Activated naive CD8-positive, alpha-beta T cell treated with anti-CD3 and anti-CD28 coated beads, Interleukin-2, amount 10 ng/mL, durations not matched to agents 7 days and 5 days (primary cell): ENCODE measurements at places on chromosomes 7 and 10.

- DNase-seq, result no peak
These were observed 78.8 kb downstream of the DNMBP start for GRCh38 chr10:99930731-99931550.

DNA sequence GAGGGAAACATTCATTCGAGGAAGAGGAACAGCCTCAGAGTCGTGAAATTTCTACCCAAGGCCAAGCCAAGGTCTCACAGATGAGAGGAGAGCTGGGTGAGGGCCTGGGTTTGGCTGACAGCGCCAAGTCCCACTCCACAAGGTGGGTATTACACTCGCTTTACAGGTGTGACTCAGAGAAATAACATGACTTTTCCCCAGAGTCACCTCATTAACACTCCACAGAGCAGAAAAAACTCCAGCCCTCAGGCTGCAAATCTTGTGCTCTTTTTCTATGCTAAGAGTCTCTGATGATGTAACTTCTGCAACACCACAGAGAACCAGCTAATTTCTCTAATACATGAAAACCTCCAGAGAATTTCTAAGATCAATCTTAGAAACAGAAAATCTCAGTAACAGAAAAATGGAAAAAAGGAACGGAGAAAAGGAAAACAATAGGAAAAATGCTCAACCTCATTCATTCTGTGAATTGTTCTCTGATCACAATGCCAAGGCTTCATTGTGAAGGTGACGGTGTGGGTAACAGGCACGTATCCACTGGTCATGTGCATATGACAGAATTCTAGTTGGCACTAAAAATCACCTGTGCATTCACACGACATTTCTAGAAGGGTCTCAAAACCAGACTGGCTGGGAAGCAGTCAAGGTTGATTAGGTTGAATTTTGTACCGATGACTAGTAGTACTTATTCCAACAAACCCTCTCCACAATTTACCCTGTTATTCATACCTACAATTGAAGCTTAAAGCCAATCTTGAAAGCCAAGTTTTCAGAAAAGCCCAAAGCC is 20.3 kb downstream of the YWHAG start:
- DNase-seq, result no peak

DNA sequence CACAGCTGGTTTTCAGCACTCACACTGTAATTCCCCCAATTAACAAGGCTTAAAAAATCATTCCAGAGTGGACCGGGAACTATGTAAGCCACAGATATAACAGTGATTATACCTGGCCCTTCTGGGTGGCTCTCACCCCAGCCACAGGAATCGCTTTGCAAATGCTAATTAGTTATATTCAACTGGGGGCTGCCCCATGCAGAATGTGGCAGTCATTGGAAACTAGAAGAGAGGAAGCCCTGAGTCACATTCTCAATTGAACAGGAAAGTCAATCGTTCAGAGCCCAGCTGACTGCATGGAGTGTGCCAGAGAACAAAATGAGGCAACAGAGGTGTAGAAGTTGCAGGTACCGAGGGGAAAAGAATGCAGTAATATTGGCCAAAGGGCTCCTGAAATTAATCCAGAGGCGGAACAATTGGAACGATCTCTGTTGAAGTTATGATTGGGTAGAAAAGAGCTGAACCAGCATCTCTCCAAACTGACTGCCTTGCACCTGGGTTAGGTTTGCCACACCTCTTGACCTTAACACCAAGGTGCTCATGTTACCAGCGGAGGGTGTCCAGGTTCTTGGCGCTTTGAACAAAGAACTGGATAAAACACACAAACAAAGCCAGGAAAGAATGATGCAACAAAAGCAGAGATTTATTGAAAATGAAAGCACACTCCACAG is 909.7 kb upstream of the AUTS2 start:
- no peak for DNase-seq

- no peak for DNase-seq
These were observed 1.3 kb upstream of the MUC12 start for GRCh38 chr7:100968031-100968430.

DNA sequence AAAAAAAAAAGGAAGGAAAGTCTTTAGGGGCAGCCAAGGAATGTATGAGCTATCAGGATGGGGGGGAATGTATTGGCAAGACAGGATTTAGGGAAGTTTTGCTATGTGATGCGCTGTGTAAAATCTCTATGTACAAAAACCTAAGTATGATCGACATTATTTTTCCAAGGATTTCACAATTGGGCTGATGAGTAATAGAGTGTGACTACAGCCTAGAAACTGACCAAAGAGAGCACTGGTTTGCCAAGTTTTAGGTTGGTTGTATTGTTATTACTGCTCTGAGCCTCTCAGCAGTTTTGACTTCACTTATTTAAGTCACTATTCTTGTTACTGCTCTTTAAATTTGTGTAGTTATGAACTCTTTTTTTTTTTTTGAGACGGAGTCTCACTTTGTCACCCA is 107.3 kb downstream of the NRCAM start:
- no peak for DNase-seq

- no peak for DNase-seq
These were observed 18.5 kb downstream of the CSGALNACT2 start for GRCh38 chr10:43156590-43157341.

DNA sequence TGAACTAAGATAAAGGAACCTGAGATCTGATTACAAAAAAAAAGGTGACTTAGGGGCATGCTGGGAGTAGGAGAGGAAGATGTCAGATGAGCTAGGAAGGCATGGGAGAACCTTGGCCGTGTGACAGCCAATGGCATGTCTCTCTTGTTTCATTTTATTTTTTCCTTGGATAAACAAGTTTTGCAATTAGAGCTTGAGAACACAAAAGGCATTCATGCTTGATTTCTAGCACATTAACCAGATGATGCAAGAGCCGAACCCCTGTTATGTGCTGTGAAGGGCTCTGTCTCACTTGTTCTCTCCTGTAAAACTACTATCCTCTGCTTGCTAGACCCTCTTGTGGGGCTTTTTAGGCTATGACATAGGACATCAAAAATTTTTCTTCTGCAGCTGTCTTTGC is 134.3 kb upstream of the ASAH2 start:
- no peak for DNase-seq

DNA sequence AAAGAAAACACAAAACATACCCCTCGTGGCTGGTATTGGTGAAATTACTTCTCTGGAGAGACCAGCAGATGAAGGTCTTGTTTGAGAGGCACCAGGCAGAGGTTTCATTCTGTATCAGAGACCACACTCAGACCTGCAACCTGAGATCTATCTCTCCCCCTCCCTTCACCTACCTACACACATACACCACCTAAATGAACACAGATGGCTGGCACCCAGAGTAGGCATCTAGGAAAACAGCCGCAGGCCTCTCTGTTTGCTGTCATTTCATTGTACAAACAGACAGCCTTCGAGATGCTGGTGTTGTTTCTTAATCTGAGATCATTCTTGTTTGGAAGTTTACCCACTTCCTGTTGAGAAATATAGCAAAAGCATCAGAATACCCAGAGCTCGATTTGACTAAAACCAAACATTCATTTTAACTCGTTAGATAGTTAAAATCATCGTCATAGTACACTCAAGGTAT is 173.9 kb upstream of the SLC25A13 start:
- DNase-seq, result no peak

DNA sequence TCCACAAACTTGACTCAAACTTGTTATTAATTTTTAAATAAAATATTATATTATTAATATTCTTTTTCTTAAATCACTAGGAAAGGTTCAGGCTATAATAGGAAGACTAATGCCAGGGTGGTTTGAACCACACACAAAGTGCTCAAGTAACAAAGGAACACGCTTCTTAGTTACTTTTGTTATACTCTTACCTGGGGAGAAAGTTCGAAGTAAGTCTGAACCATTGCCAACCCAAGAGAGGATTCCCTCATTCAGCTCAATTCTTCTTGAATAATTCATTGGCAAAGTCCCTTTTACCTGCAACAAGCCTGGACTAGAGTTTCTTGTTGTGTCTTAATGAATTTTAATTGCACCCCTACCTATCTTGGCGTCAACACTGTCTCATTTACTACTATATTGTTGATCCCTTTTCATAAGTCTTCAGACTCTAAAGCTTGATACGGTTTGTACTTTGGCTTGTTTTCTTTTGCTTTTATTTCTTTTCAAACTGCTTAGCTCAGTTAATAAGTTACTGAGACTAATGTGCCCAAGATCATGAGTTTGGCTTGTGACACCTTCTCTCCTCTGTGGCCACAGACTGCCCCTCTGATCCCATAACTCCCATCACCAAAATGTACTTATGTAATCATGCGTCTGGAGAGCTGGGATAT is 10.2 kb upstream of the C10orf67 start:
- no peak for DNase-seq

GRCh38 chr7:102222445-102222844 is 64.2 kb upstream of the SH2B2 start:
- DNase-seq, result no peak

- no peak for DNase-seq
These were observed 35.2 kb downstream of the PANK1 start for GRCh38 chr10:89609833-89610346.

GRCh38 chr7:134925766-134926165 is 60.5 kb upstream of the AGBL3 start:
- no peak for DNase-seq

GRCh38 chr7:70595755-70596597 is 536.0 kb upstream of the GALNT17 start:
- DNase-seq, result peak; percentile 39

GRCh38 chr10:111475720-111476119 is 398.9 kb downstream of the ADRA2A start:
- DNase-seq, result no peak

GRCh38 chr10:43206391-43207235 is 60.3 kb downstream of the RASGEF1A start:
- peak; percentile 25 for DNase-seq

DNA sequence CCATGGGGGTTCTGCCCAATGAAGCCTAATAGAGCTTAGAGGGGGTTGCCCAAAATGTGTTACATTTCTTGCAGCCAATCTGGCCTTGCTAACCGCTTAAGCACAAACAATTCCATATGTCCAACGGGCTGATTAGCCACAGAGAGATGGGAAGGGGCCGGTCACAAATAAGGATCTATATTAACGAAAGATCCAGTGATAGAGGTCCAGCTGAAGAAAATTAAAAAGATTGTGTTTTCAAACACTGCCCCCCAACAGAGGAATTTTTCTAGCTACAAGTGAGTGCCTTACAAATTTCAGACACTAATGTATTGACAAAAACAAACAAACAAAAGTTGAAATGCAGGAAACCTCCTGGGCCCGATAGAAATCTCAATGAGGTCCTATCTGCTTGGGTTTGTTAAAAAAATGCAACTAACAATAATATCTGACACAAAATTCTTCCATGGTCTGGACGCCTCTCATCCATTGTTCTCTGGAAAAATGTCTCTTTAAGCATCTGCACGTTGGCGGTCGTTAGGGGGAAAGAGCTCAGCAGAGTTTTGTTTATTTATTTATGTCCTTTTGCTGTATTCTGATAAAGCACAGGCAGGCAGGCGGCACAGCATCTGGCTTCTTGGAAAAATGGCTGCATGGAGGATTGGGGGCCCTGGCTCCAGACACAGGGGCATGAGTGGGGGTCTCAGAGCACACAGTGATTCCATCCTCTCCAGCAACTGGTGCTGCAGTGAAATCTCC is 402.0 kb downstream of the RPS24 start:
- no peak for DNase-seq

GRCh38 chr7:81956520-81956919 is 186.7 kb upstream of the HGF start:
- DNase-seq, result no peak

DNA sequence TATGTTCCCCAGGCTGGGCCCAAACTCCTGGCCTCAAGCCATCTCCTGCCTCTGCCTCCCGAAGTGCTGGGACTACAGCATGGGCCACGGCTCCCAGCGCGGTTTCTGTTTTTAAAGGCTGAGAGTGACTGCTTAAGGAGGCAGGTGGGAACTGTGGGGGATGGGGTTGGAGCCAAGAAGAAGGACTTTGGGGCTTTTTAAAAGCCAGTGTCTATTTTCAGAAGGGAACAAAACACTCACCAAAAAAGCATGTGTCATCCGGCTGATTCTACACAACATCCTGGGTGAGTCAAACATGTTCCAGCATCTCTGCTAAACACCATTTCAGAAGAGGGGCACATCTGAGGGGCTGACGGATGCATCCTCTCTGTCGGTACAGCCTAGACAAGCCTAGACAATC is 824.5 kb downstream of the TYW1 start:
- no peak for DNase-seq

GRCh38 chr10:4301291-4302045 is 516.5 kb upstream of the KLF6 start:
- DNase-seq, result no peak

GRCh38 chr7:69790977-69791724 is 192.9 kb downstream of the AUTS2 start:
- DNase-seq, result no peak

- peak; percentile 57 for DNase-seq
These were observed 9.0 kb downstream of the SPOCK2 start for GRCh38 chr10:72079356-72079755.
